ENCODE measurements at places on chromosomes 11 and 22. TPM values are rescaled to one million over a fixed set of nuclear protein-coding genes. Genes with fewer than 3 reads are reported as not detected.
A peak's percentile ranks its signal among the peaks of the same experiment; 100 is the strongest.

- DNase-seq = no peak
Measured at GRCh38 chr11:32387411-32387810, 47.9 kb downstream of the WT1 start.

- no peak for DNase-seq
Measured at GRCh38 chr11:64219354-64219684, 6.7 kb downstream of the TRPT1 start.

- DNase-seq = no peak
Measured at GRCh38 chr11:118625976-118626375, 18.6 kb downstream of the PHLDB1 start.

GRCh38 chr11:42407341-42407740, 904.5 kb upstream of the API5 start:
- peak; percentile 1 for DNase-seq

- DNase-seq = no peak
Measured at GRCh38 chr11:71991494-71991893, 7.2 kb upstream of the IL18BP start.

The TMEM218 gene
- 25.6 TPM for polyA plus RNA-seq

The CRYBB2 gene
- polyA plus RNA-seq = 0.09 TPM

The TRIM6 gene
- not detected for polyA plus RNA-seq

All from mammary epithelial cell (primary cell).